ENCODE measurements at places on chromosomes 13 and 19. TPM values are rescaled to one million over a fixed set of nuclear protein-coding genes. Genes with fewer than 3 reads are reported as not detected.
A peak's percentile ranks its signal among the peaks of the same experiment; 100 is the strongest.

DNA sequence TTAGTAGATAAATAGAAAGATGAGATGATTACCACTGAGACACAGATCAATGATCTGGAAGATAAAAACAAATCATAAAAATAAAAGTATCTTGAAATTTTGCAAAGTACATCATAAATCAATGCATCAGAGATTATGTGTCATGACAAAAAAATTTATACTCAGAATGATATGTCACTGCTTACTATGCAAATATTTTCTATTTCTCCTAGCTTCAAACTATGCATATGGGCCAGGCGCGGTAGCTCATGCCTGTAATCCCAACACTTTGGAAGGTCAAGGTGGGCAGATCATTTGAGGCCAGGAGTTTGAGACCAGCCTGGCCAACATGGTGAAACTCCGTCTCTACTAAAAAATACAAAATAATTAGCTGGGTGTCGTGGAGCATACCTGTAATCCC lies 17.3 kb upstream of the RBM26 start:
- no peaks in the 10 kb centered on the region for H3K27me3 ChIP-seq
- no peaks in the 10 kb centered on the region for H3K36me3 ChIP-seq
- DNase-seq, result no peak

- H3K4me3 ChIP-seq, result no peak overlapping the region
- no peaks in the 10 kb centered on the region for H3K27me3 ChIP-seq
- no peaks in the 10 kb centered on the region for H3K36me3 ChIP-seq
- no peak overlapping the region for H3K27ac ChIP-seq
Observed at GRCh38 chr19:10612499-10613119, 12.7 kb upstream of the SLC44A2 start.

DNA sequence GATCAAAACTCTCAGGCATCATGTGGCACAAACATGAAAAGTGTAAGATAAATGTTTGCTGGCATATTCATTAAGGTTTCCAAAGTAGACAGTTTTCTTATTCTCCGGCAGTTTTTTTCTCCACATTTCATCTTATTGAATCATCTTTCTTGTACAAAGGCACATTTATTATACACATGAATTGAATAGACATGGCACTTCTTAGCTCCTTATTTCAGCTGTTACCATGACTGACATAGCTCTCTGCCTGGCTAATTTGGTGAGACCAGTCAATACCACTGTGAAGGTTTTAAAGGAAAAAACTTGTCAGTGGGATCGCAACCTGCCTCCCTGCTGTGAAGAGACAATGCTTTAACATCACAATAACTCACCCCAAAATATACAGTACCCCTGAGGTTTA lies 285.0 kb upstream of the PCDH20 start:
- H3K36me3 ChIP-seq, result peaks cover 16% of the 10 kb centered on the region
- DNase-seq, result no peak
- H3K27ac ChIP-seq, result no peak overlapping the region
- no peaks in the 10 kb centered on the region for H3K27me3 ChIP-seq

- H3K27me3 ChIP-seq, result peaks cover 5% of the 10 kb centered on the region
- no peaks in the 10 kb centered on the region for H3K4me1 ChIP-seq
- DNase-seq, result no peak
- peaks cover 12% of the 10 kb centered on the region for H3K36me3 ChIP-seq
- no peak overlapping the region for H3K4me3 ChIP-seq
- no peak overlapping the region for H3K27ac ChIP-seq
Observed at GRCh38 chr13:41520016-41520659, 62.8 kb downstream of the RGCC start.

DNA sequence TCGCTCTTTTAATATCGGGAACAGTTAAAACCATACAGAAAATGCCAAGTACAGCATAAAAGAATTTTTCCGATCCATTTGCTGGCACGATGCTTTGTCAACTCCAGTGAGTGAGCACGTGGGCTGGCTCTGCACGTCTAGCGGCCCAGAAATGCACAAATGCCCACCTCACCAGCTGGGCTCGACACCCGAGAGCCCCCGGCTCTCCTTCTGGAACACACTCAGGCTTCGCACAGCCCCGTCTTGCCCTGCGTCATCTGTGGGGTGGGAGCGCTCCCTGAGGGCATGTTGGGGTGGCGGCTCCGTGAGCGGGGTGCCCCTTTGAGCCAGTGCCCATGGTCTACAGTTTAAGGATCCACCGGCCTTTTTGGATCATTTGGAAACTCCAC lies 24.5 kb downstream of the ATP4B start:
- no peak overlapping the region for H3K27ac ChIP-seq
- DNase-seq, result peak; percentile 5
- H3K4me3 ChIP-seq, result no peak overlapping the region
- peaks cover 4% of the 10 kb centered on the region for H3K27me3 ChIP-seq
- H3K36me3 ChIP-seq, result peaks cover 21% of the 10 kb centered on the region

The DCT gene
- total RNA-seq, result 0.07 TPM
